Transverse colon (tissue), 4 donors: ENCODE measurements at places on chromosomes 4 and X. TPM values are rescaled to one million over a fixed set of nuclear protein-coding genes. Genes with fewer than 3 reads are reported as not detected.

Gene IRAK1
- 155 TPM for total RNA-seq

Gene TKTL2
- not detected for total RNA-seq

DNA sequence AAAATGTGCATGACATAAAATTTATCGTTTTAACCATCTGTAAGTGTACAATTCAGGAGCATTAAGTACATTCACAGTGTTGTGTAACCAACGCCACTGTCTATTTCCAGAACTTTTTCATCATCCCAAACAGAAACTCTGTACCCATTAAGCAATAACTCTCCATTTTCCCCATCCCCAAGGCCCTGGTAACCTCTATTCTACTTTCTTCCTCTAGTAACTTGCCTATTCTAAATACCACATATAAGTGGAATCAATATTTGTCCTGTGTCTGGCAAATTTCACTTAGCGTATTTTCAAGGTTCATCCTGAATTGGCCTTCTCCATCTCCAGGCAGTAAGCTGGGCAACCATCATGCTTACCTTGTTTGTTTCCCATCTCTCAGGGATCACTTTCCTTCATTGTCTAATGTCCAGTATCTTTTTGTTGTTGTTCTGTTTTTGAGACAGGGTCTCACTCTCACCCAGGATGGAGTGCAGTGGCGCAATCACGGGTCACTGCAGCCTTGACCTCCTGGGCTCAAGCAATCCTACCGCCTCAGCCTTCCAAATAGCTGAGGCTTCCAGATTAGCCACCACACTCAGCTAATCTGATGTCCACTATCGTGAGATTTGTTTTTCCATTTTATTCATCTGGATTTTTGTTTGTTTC lies 17.7 kb upstream of the GRIPAP1 start:
- H3K27me3 ChIP-seq = no peaks in the 10 kb centered on the region
- H3K36me3 ChIP-seq = no peaks in the 10 kb centered on the region
- no peaks in the 10 kb centered on the region for H3K4me1 ChIP-seq
- DNase-seq = no peak

GRCh38 chr4:81664079-81664478 lies 192.4 kb upstream of the RASGEF1B start:
- no peak for DNase-seq
- H3K27me3 ChIP-seq = no peaks in the 10 kb centered on the region
- H3K27ac ChIP-seq = no peak overlapping the region
- no peaks in the 10 kb centered on the region for H3K36me3 ChIP-seq
- H3K4me3 ChIP-seq = no peak overlapping the region
- no peaks in the 10 kb centered on the region for H3K4me1 ChIP-seq

GRCh38 chr4:39056023-39056422 lies 6.0 kb upstream of the KLHL5 start:
- H3K27me3 ChIP-seq = no peaks in the 10 kb centered on the region
- H3K27ac ChIP-seq = no peak overlapping the region
- H3K4me3 ChIP-seq = no peak overlapping the region
- H3K4me1 ChIP-seq = no peaks in the 10 kb centered on the region
- DNase-seq = no peak

DNA sequence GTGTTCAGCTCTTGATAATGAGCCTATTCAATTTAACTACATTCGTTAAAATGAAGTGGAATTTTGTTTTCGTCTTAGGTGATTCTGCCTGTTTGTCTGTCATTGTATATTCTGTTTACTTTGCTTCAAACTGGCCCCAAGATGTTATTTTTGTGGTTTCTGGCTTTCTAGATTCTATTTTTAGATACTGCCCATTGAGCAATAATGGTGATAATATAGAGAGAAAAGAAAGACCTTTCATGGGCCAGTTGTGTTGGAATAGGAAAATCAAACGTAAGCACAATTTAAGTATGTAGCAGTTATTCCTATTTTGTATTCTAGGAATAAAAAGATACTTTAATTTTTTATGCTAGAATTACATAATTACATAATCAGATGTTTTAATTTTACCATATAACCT lies 4.0 kb downstream of the CDKN2AIP start:
- H3K4me1 ChIP-seq = peaks cover 30% of the 10 kb centered on the region
- H3K27ac ChIP-seq = no peak overlapping the region
- no peaks in the 10 kb centered on the region for H3K27me3 ChIP-seq
- no peak for DNase-seq
- H3K36me3 ChIP-seq = peaks cover 47% of the 10 kb centered on the region
- H3K4me3 ChIP-seq = no peak overlapping the region

GRCh38 chr4:37748485-37748884 lies 62.3 kb upstream of the RELL1 start:
- H3K27ac ChIP-seq = no peak overlapping the region
- no peaks in the 10 kb centered on the region for H3K27me3 ChIP-seq
- no peak for DNase-seq
- H3K36me3 ChIP-seq = no peaks in the 10 kb centered on the region
- no peak overlapping the region for H3K4me3 ChIP-seq

- H3K4me3 ChIP-seq = no peak overlapping the region
- H3K36me3 ChIP-seq = no peaks in the 10 kb centered on the region
- no peak overlapping the region for H3K27ac ChIP-seq
- no peak for DNase-seq
- H3K4me1 ChIP-seq = no peaks in the 10 kb centered on the region
These were observed 985.1 kb upstream of the SLIT2 start for GRCh38 chr4:19266566-19266965.
